Stimulated activated CD4-positive, alpha-beta T cell treated with anti-CD3 and anti-CD28 coated beads, Interleukin-1b, Interleukin-23, amount 100 ng/mL, for 1 hour (primary cell): ENCODE measurements at places on chromosomes 6 and 20.

DNA sequence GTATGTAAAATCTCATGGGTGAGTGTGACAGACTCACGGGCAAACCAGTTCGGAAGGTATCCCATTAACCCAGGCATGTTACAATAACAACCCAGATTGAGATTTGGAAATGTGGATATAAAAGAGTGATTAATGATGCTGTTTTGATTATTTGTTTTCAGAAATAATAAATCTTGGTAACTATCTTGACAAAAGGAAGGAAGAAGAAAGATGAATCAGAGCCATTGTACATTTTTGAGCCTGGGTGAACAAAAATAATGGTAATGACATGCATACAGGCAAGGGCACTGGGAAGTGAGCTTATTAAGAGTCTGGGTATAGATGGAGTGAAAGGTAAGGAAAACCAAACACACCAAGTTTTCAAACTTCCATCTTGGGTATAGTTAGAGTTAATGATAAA is 862.0 kb downstream of the PHF3 start:
- no peak for DNase-seq

DNA sequence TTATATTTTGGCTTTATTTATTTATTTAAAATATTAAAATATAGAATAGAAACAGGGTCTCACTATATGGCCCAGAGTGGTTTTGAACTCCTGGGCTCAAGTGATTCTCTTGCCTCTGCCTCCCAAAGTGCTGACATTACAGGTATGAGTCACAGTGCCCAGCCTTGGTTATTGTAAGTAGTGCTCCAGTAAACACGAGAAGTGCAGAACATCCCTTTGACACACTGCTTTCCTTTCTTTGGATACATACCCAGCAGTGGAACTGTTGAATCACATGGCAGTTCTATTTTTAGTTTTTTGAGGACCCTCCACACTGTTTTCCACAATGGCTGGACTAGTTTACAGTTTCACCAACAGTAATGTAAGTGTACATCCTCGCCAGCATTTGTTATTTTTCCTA is 203.9 kb downstream of the PHF3 start:
- no peak for DNase-seq

GRCh38 chr6:11433860-11434259 is 103.7 kb upstream of the TMEM170B start:
- no peak for DNase-seq

GRCh38 chr20:44388466-44389023 is 33.0 kb downstream of the HNF4A start:
- DNase-seq = peak; percentile 52

DNA sequence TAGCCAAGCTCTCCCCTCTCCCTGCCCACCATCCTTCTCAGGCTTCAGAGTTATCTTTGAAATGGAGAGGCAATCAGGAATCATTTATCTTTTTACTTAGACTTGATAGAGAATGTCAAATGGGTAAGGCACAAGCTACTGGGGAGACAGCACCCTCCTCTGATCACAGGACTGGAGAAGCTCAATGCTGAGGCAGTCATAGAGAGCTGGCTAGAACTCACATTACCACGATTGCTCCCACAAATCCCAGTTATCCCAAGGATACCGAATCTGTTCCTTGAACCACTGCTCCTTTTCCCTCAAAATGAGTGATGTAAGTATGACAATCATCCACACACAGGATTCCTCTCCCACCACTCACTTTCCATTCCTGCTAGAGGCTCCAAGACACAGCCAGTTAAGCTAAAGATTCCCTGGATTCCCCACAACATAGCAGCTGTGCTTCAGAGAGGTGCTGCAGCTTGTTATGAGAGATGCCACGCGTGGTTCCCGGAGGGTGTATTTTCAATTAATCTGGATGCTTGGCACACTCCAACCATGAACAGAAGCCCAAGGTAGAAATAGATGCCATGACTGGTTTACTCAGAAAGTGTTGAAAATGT is 96.2 kb upstream of the VGLL2 start:
- DNase-seq = no peak

DNA sequence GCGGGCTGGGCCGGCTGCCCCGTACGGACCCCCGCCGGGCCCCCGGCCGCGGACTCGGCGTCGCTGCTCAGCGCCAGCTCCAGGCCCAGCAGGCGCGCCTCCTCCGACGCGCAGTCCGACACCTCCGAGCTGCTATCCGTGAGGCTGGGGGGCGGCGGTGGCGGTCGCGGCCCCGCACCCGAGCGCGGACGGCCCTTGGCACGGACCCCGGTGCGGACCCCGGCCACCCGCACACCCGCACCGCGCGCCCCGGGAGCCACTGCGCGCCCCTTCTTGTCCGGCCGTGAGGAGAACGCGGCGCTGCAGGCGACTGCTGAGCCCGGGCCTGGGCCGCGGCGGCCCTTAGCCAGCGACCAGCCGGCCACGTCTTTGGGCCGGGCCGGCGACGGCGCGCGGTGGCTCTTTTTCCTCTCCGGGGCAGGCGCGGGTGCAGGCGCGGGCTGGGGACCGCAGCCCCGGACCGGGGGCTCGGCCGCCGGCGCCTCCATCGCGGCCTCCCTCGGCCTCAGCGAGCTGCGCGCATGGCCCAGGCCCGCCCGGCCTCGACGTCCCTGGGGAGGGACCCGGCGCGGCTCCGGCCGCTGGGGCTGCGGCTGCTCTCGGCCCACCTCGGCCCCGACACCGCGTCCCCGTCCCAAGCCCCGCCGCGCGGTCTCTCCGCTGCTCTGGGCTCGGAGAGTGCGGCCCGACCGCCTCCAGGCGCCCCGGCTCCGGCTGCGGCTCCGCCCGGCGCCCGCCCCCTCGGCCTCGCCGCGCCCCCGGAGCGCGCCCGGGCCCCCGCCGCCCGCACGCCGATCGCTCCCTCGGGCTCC is 12.9 kb upstream of the TLDC2 start:
- DNase-seq = no peak

- DNase-seq = no peak
Observed at GRCh38 chr6:156182356-156182755, 594.8 kb upstream of the ARID1B start.

DNA sequence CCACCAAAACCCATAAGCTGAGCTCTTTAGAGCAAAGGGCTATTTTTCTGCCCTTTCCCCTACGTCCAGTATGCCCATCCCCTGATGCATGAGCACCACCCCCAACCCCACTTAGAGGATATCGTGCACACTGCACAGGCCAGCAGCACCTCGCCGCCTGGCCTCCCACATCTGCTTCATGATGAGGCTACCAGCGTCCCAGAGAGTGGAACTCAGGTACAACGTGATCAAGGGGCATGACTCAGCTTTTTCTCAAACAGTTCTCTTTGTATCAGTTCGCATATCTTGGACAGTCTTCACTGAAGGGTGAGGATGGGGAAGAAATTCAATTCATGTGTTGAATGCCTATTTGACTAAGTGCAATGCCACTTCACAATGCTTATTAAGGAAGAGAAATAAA is 81.9 kb upstream of the QKI start:
- no peak for DNase-seq

GRCh38 chr6:128899341-128900050 is 16.6 kb downstream of the LAMA2 start:
- no peak for DNase-seq

GRCh38 chr20:33923740-33924139 is 70.0 kb upstream of the RALY start:
- no peak for DNase-seq

- DNase-seq = no peak
Observed at GRCh38 chr6:107114926-107115694, at the start of gene BEND3. Gene BEND3, minus strand, starts transcription at chr6:107115515. Its CDS starts 16,230 bp downstream, at chr6:107099285.

GRCh38 chr20:53382263-53382844 is 211.3 kb downstream of the ZNF217 start:
- no peak for DNase-seq

- DNase-seq = no peak
Observed at GRCh38 chr6:20542927-20543602, 8.8 kb downstream of the CDKAL1 start.

DNA sequence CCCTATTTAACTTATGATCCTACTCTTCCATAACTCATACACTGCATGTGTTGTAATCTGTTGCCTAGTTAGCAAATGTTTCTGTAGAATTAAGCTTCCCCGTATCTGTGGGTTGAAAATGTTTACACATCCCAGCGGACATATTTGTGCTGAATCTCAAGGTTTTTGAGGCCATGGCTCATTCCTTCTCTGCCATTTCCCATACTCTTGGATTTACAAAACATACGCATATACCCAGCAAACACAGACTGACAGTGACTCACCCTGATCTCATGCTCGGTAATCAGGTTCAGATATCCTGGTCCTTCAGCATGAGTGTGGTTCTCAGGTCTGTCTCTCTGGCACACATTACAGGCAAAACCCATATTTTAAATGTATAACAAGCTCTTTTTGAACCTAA is 58.7 kb downstream of the AGPAT4 start:
- DNase-seq = no peak

GRCh38 chr6:97674802-97675201 is 391.8 kb upstream of the MMS22L start:
- DNase-seq = no peak

- no peak for DNase-seq
Observed at GRCh38 chr20:23970049-23970448, 18.5 kb downstream of the GGTLC1 start.

DNA sequence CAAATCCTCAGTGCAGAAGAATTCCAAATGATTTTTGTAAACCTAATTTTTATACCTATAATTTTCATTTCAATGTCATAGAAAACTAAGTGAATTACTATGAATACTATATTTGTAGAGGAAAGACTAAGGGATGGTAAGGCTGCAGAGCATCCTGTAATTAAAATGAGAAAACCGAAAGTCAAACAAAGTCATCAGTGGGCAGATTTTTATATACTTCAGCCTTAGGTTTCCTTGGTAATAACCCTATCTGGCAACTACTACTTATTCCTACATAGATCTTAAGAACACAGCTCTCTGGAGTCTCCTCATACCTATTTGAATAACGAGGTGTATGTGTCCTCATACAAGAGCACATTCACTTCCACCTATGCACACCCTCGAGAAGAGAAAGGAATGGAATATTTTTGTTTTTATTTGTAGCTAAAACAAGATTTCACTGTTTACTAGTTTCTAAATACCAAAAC is 117.9 kb upstream of the SGK1 start:
- no peak for DNase-seq

- DNase-seq = no peak
Observed at GRCh38 chr6:151961809-151962208, 154.3 kb downstream of the ESR1 start.
